ENCODE measurements at places on chromosomes 13 and 19. TPM values are rescaled to one million over a fixed set of nuclear protein-coding genes. Genes with fewer than 3 reads are reported as not detected.

The ZNF578 gene
- total RNA-seq: 2.8 TPM

The BCKDHA gene
- total RNA-seq: 6.4 TPM

The TMEM272 gene
- total RNA-seq: not detected

The ZNF415 gene
- 7.8 TPM for total RNA-seq

The ZSCAN4 gene
- total RNA-seq: not detected

GRCh38 chr13:79246578-79246949 lies 159.5 kb downstream of the RBM26 start:
- no peaks in the 10 kb centered on the region for H3K36me3 ChIP-seq
- H3K4me3 ChIP-seq: no peak overlapping the region
- no peak overlapping the region for H3K27ac ChIP-seq
- no peak for DNase-seq
- no peaks in the 10 kb centered on the region for H3K4me1 ChIP-seq

- H3K27ac ChIP-seq: no peak overlapping the region
- peaks cover 55% of the 10 kb centered on the region for H3K36me3 ChIP-seq
- H3K4me1 ChIP-seq: no peaks in the 10 kb centered on the region
- H3K27me3 ChIP-seq: no peaks in the 10 kb centered on the region
- no peak overlapping the region for H3K4me3 ChIP-seq
These were observed 13.8 kb downstream of the KLC3 start for GRCh38 chr19:45354241-45354842.

DNA sequence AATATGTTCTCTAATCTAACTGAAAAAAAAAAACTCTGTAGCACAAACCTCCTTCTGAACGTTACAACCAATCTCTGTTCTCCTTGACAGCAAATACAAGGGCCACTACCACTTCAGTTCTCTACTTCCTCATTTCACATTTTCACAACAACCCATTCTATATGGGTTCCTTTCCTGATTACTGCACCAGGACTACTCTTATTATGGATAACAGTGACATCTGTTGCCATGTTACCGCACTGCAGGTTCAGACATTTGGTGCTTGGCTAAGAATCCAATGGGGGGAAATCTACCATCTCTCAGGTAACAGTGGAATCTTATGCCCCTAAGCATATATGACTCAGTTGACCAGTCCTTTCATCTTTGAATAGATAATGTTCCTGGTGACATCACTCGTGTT lies 11.6 kb upstream of the FPR3 start:
- H3K4me3 ChIP-seq: no peak overlapping the region
- DNase-seq: no peak
- peaks cover 2% of the 10 kb centered on the region for H3K27me3 ChIP-seq
- H3K36me3 ChIP-seq: no peaks in the 10 kb centered on the region
- no peaks in the 10 kb centered on the region for H3K4me1 ChIP-seq

DNA sequence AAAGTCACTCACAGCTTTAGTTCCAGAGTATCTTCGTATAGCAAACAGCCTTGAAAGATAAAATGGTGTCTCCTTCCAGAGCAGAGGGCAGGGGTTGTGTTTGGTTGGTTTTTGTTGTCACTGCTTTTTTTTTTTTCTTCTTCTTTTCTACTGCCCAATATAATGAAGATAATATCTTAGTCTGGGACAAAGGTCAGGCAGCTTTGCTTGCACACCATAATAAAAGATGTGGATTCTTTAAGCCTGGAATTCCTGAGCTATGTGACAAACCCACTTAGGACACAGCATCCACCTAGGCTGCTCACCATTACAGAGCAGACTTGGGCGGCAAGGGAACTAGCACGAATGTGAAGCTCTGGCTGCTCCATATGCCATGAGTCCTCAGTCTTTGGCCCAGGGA lies 165.6 kb upstream of the MIR17HG start:
- no peaks in the 10 kb centered on the region for H3K27me3 ChIP-seq
- H3K4me1 ChIP-seq: no peaks in the 10 kb centered on the region
- no peak overlapping the region for H3K4me3 ChIP-seq
- no peak for DNase-seq
- no peak overlapping the region for H3K27ac ChIP-seq
- H3K36me3 ChIP-seq: no peaks in the 10 kb centered on the region

DNA sequence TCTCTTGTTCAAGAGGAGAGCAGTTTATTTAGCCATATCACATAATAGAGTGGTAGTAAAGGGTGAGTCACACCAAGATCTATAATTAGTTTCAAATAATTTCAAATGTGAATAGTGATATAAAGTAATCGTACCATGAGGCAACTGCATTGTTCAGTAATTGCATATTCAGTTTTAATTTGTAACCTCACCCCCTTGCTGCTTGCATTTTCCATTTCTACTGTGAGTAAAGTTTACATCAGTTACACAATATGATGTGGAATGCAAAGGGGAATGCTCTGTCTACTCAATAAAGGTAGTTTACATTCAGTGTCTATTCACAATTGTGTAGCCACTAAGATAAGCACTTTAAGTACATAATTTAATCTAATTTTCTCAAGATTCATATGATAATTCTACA lies 1695.7 kb upstream of the SPRY2 start:
- no peak for DNase-seq
- no peaks in the 10 kb centered on the region for H3K4me1 ChIP-seq
- H3K27me3 ChIP-seq: no peaks in the 10 kb centered on the region
- H3K4me3 ChIP-seq: no peak overlapping the region
- no peaks in the 10 kb centered on the region for H3K36me3 ChIP-seq

DNA sequence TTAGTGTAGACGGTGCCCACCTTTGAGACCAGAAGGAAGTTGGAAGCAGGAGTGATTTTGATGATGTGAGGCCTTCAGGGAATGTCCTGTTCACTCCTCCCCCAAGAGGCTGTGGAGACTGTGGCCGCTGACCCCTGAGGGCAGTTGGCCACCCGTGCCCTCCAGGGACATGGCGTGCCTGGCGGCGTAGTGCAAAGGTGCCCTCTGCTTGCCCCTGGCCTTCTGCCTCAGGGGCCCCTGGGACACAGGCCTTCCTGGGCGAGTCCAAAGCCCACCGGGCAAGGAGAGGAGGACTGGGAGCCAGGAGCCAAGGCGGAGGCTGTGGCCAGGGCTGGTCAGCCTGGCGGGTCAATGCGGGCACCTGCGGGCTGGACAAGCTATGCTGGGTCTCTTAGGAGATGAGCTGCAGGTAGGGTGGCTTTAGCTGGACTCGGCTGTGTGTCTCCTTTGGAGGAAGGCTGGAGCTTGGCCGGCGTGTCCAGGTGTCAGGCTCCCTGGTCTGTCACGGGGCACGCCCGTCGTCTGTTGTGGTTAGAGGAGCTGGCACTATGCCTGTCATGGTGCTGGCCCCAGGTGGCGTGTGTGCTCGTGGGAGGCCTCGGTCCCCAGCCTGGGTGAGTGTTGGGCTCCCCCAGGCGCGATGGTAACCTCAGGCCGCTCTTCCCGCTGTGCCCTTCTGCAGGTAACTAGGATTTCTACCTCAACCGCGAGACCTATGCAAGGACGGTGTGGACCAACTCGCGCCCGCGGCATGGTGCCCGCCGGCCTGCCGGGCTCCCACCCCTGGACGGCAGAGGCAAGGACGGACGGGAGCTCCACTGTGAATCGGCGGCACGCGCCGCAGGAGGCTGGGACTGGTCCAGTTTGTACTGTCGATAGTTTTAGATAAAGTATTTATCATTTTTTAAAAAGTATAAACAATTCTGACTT lies 6.8 kb downstream of the PLEKHJ1 start:
- DNase-seq: no peak
- H3K27ac ChIP-seq: no peak overlapping the region
- peaks cover 72% of the 10 kb centered on the region for H3K36me3 ChIP-seq
- H3K4me3 ChIP-seq: no peak overlapping the region
- H3K4me1 ChIP-seq: no peaks in the 10 kb centered on the region
- no peaks in the 10 kb centered on the region for H3K27me3 ChIP-seq

DNA sequence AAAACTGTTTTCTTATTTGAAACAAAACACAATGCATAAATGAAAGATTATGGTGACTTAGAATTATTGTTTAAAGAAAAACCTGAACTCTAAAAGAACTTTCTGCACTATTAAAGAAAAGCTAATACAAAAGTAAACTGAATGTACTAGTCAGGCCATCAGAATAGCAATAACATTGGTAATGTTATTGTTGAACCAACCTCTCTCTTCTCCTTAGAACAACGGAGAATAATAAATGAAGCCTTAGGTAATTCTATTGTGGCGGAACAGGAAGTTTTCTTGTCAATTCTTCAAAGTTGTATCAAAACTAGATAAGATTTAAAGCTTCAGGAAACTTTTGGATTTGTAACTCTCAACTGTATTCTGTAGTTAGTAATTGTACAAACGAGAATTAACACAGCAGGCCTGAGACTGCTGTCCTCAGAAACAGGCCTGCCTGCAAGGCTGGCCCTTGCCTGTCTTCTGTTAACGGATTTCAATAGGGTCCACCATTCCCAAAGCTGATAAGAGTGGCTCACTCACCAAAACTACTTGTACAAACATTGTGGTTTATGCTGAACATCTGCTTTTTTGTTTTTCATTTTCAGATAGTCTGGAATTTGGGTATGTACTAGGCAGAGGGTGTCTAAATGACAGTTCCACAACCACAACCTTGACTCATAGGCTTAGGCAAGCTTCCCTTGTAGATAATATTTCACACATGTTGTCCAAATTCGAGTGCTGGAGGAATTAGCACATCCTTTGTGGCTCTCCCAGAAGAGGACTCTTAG lies 825.8 kb downstream of the GPC5 start:
- H3K36me3 ChIP-seq: no peaks in the 10 kb centered on the region
- no peak overlapping the region for H3K4me3 ChIP-seq
- DNase-seq: peak; percentile 80
- H3K4me1 ChIP-seq: no peaks in the 10 kb centered on the region
- H3K27me3 ChIP-seq: no peaks in the 10 kb centered on the region
